ENCODE measurements at places on chromosomes 1 and 21. TPM values are rescaled to one million over a fixed set of nuclear protein-coding genes. Genes with fewer than 3 reads are reported as not detected.

The AQP10 gene
- polyA plus RNA-seq, result 0.85 TPM

The CASQ1 gene
- not detected for polyA plus RNA-seq

The CD53 gene
- polyA plus RNA-seq, result 0.58 TPM

The OR6K6 gene
- not detected for polyA plus RNA-seq

The NEGR1 gene
- polyA plus RNA-seq, result 1.6 TPM

DNA sequence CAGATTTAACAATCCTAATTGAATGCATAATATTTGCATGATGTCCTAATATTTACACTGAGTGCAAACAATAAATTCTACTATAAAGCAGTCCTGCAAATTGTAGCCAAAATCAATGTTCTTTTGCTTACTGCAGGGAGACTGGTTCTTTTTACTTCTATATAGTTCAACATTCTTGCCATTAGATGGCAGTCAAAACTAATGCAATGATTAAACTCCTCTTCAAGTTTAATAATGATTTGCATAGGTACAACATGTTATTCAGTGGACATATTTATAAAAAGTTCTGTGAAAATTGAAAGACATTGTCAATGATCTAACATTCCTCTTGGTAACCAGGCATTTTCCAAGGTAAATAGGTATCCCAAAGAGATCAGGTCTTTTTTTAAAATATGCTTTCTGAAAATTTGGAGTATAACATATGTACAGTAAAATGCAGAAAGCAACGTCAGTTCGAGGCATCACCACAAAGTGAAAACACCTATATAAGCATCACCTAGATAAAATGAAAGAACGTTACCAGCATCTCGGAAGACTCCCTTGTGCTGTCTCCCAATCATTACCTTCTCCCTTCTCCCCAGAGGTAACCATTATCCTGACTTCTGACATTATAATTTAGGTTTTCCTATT is 9.8 kb upstream of the FNBP1L start:
- H3K4me1 ChIP-seq, result peaks cover 3% of the 10 kb centered on the region
- DNase-seq, result no peak
- H3K36me3 ChIP-seq, result no peaks in the 10 kb centered on the region

DNA sequence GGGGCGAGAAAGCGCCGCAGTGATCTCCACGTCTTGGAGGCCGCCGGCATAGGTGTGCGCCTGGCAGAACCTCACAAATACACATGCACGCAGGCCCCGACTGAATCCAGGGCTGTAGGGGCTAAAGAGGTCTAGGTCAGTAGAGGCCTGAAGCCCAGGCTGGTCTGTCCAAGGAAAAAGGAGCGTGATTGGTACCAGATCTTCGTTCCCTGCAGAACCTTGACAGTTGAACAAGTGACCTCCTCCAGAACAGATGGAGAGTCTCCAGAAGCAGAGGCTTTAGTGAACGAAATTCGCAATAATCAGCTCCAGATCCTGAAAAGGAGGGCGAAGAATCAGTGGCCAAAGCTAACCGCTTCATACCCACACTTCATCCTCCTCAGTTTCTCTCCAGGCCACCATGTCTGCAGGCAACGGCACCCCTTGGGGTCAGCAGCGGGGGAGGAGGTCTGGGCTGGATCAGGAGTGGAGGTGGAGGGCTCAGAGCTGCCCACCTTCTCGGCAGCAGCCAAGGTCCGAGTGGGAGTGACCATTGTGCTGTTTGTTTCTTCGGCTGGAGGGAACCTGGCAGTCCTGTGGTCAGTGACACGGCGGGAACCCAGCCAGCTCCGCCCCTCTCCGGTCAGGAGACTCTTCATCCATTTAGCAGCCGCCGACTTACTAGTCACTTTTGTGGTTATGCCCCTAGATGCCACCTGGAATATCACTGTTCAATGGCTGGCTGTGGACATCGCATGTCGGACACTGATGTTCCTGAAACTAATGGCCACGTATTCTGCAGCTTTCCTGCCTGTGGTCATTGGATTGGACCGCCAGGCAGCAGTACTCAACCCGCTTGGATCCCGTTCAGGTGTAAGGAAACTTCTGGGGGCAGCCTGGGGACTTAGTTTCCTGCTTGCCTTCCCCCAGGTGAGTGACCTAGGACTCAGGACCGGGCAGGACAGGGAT is 749 bp upstream of the PEX11B start:
- H3K27me3 ChIP-seq, result no peaks in the 10 kb centered on the region
- peaks cover 6% of the 10 kb centered on the region for H3K36me3 ChIP-seq
- peak overlapping the region; percentile 93 for H3K27ac ChIP-seq
- H3K4me1 ChIP-seq, result peaks cover 19% of the 10 kb centered on the region
- H3K4me3 ChIP-seq, result peak overlapping the region; percentile 88
- no peak for DNase-seq

GRCh38 chr1:232856541-232856940 is 51.3 kb downstream of the MAP10 start:
- peaks cover 3% of the 10 kb centered on the region for H3K27me3 ChIP-seq
- no peaks in the 10 kb centered on the region for H3K4me1 ChIP-seq
- H3K36me3 ChIP-seq, result no peaks in the 10 kb centered on the region
- H3K27ac ChIP-seq, result no peak overlapping the region

- H3K27ac ChIP-seq, result no peak overlapping the region
- peaks cover 17% of the 10 kb centered on the region for H3K4me1 ChIP-seq
- H3K36me3 ChIP-seq, result no peaks in the 10 kb centered on the region
- H3K4me3 ChIP-seq, result no peak overlapping the region
Observed at GRCh38 chr1:70043804-70044203, 161.6 kb downstream of the LRRC40 start.

GRCh38 chr21:46285206-46285661 is at the start of gene MCM3AP:
Gene MCM3AP, minus strand, starts transcription at chr21:46285611. Its CDS starts 325 bp downstream, at chr21:46285286.
- DNase-seq, result no peak
- peaks cover 21% of the 10 kb centered on the region for H3K4me1 ChIP-seq
- peak within 1 kb of the TSS; percentile 72 for H3K27ac ChIP-seq
- H3K27me3 ChIP-seq, result no peaks in the 10 kb centered on the region
- peak within 1 kb of the TSS; percentile 84 for H3K4me3 ChIP-seq
- peaks cover 26% of the 10 kb centered on the region for H3K36me3 ChIP-seq

DNA sequence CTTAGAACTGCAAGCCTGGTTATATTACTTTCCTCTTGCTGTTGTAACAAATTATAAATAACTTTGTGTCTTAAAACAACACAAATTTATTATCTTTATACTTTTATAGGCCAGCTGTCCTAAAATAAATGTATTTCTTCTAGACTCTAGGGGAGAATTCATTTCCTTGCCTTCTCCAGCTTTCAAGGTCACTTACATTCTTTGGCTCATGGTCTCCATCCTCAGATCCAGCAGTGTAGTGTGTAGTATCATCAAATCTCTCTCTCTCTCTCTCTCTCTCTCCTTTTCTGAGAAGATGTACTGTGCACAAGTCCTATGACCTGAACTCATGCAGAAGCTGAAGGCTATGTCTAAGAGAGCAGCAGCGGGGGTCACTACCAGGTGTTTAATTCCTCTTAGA is 1510.6 kb downstream of the MRPL39 start:
- H3K4me3 ChIP-seq, result no peak overlapping the region
- no peak for DNase-seq
- H3K27me3 ChIP-seq, result no peaks in the 10 kb centered on the region

- H3K27ac ChIP-seq, result no peak overlapping the region
- no peaks in the 10 kb centered on the region for H3K36me3 ChIP-seq
- DNase-seq, result no peak
- no peak overlapping the region for H3K4me3 ChIP-seq
Observed at GRCh38 chr1:239617259-239617658, 230.9 kb downstream of the CHRM3 start.

DNA sequence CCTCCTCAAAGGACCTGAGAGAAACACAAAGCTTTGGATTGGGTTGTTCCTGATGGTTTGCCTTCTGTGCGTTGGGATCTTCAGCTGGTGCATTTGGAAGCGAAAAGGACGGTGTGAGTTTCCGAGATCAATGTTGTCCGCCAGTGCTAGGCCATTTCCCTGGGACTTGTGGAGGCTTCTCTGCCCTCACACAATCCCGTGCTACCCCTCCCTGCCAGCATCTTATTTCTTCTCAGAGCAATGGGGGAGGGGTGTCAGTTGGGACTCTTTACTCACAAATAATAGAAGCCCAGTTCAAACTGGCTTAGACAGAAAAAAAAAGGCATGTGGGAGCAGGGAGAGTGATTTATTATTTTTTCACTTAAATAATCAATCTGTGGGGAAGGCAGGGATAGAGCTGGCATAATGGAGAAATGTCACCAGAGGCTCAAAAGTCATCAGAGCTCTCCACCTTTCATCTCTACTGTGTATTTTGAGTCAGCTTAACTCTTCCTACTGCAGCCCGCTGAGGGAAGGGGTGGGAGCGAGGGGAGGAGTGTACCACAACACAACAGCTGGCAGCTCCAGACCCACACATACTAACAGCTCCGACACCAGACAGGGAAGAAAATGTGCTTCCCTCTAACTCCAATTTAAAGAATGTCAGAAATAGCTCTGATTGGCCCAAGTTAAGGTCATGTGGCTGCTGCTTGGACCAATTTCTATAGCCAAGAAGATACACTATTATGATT is 22.4 kb downstream of the LY9 start:
- H3K4me1 ChIP-seq, result peaks cover 6% of the 10 kb centered on the region
- H3K4me3 ChIP-seq, result no peak overlapping the region
- DNase-seq, result no peak

- H3K36me3 ChIP-seq, result no peaks in the 10 kb centered on the region
- peak overlapping the region; percentile 76 for H3K4me3 ChIP-seq
- H3K4me1 ChIP-seq, result peaks cover 18% of the 10 kb centered on the region
- peaks cover 7% of the 10 kb centered on the region for H3K27me3 ChIP-seq
Observed at GRCh38 chr1:4655674-4656532, 1.5 kb downstream of the AJAP1 start.

- peaks cover 5% of the 10 kb centered on the region for H3K27me3 ChIP-seq
- no peaks in the 10 kb centered on the region for H3K4me1 ChIP-seq
- no peak for DNase-seq
- no peak overlapping the region for H3K4me3 ChIP-seq
- no peaks in the 10 kb centered on the region for H3K36me3 ChIP-seq
- H3K27ac ChIP-seq, result no peak overlapping the region
Observed at GRCh38 chr1:7196036-7196911, 411.0 kb downstream of the CAMTA1 start.

GRCh38 chr1:229848752-229849677 is 218.0 kb upstream of the GALNT2 start:
- H3K4me1 ChIP-seq, result peaks cover 7% of the 10 kb centered on the region
- peaks cover 4% of the 10 kb centered on the region for H3K27me3 ChIP-seq
- DNase-seq, result no peak
- no peaks in the 10 kb centered on the region for H3K36me3 ChIP-seq
- H3K27ac ChIP-seq, result no peak overlapping the region
- no peak overlapping the region for H3K4me3 ChIP-seq

- peaks cover 11% of the 10 kb centered on the region for H3K36me3 ChIP-seq
- H3K27me3 ChIP-seq, result no peaks in the 10 kb centered on the region
- H3K27ac ChIP-seq, result no peak overlapping the region
- peaks cover 8% of the 10 kb centered on the region for H3K4me1 ChIP-seq
Observed at GRCh38 chr1:212412374-212412773, 2.3 kb downstream of the PACC1 start.

DNA sequence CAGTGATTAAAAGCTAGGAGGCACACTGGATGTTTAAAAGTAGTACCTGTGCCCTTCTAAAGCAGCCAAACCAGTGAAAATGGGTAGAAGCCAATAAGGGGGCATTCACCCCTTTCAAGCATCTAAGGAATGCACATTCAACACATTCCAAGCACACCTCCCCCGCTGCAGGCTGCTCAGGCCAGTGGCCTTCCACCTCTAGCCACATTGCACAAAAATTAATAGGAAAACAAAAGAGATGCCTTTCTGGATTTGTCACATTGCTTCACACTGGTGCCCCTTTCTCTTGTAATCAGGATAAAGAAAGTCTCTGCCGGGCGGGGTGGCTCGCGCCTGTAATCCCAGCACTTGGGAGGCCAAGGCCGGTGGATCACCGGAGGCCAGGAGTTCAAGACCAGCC is 834.0 kb downstream of the USP25 start:
- H3K36me3 ChIP-seq, result no peaks in the 10 kb centered on the region
- no peak overlapping the region for H3K27ac ChIP-seq
- DNase-seq, result no peak
- H3K4me3 ChIP-seq, result no peak overlapping the region
- H3K27me3 ChIP-seq, result no peaks in the 10 kb centered on the region
- peaks cover 2% of the 10 kb centered on the region for H3K4me1 ChIP-seq

- no peak overlapping the region for H3K4me3 ChIP-seq
- no peaks in the 10 kb centered on the region for H3K36me3 ChIP-seq
- H3K27ac ChIP-seq, result no peak overlapping the region
- H3K27me3 ChIP-seq, result peaks cover 5% of the 10 kb centered on the region
- peaks cover 3% of the 10 kb centered on the region for H3K4me1 ChIP-seq
- no peak for DNase-seq
Observed at GRCh38 chr1:192477630-192478029, 97.9 kb upstream of the RGS1 start.

GRCh38 chr1:43573066-43573800 is 42.5 kb downstream of the PTPRF start:
- no peaks in the 10 kb centered on the region for H3K4me1 ChIP-seq
- peaks cover 61% of the 10 kb centered on the region for H3K36me3 ChIP-seq
- no peaks in the 10 kb centered on the region for H3K27me3 ChIP-seq
- no peak overlapping the region for H3K27ac ChIP-seq
- DNase-seq, result no peak

- no peak overlapping the region for H3K4me3 ChIP-seq
- no peak overlapping the region for H3K27ac ChIP-seq
- peaks cover 23% of the 10 kb centered on the region for H3K4me1 ChIP-seq
- H3K27me3 ChIP-seq, result no peaks in the 10 kb centered on the region
- no peak for DNase-seq
- H3K36me3 ChIP-seq, result no peaks in the 10 kb centered on the region
Observed at GRCh38 chr1:162991444-162991843, 77.7 kb upstream of the RGS4 start.

DNA sequence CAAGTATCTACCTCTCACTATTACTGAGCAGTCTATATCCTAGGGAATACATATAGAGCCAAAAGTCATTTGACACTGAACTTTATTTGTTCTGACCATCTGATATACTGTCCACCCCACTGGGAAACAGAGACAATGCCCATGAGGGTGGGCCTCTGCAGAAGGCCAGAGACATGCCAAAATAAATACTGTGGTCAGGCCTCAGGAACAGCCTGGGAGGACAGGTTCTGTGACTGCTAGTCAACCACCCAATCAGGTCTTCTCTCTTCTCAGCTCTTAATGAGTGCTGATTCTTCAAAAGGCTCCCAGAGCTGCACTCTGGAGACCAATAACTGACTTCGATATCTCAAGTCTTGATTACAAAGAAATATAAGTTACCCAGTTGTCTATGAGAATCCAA is 5.5 kb upstream of the ANKRD35 start:
- no peak for DNase-seq
- H3K4me1 ChIP-seq, result peaks cover 30% of the 10 kb centered on the region
- peak overlapping the region; percentile 97 for H3K27ac ChIP-seq
- H3K27me3 ChIP-seq, result no peaks in the 10 kb centered on the region
- H3K4me3 ChIP-seq, result peak overlapping the region; percentile 46
- no peaks in the 10 kb centered on the region for H3K36me3 ChIP-seq

DNA sequence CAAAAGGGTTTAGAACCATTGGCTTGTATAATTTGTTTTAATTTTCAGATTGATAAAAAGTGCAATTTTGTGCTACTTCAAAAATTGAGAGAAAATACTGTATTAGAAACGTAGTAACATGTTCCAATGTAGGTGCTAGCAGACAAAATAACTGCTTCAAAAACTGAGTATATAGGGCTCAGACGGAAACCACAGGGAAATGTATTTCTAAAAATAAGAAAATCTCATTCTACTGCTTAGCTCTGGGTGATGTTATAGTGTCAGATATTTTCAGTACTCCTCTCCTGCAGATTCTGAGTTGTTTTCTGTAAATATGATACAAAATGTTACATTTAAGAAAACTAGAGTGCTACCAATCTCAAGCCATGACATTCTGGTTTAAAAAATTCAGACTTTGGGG is 55.4 kb downstream of the KCNK2 start:
- H3K4me1 ChIP-seq, result no peaks in the 10 kb centered on the region
- H3K36me3 ChIP-seq, result no peaks in the 10 kb centered on the region
- no peaks in the 10 kb centered on the region for H3K27me3 ChIP-seq
- no peak overlapping the region for H3K4me3 ChIP-seq
- H3K27ac ChIP-seq, result no peak overlapping the region
- no peak for DNase-seq

Data from keratinocyte (primary cell).